ENCODE measurements at places on chromosomes 7 and 10.

GRCh38 chr7:130277763-130278643, 11.3 kb downstream of the CPA2 start:
- DNase-seq, result no peak

DNA sequence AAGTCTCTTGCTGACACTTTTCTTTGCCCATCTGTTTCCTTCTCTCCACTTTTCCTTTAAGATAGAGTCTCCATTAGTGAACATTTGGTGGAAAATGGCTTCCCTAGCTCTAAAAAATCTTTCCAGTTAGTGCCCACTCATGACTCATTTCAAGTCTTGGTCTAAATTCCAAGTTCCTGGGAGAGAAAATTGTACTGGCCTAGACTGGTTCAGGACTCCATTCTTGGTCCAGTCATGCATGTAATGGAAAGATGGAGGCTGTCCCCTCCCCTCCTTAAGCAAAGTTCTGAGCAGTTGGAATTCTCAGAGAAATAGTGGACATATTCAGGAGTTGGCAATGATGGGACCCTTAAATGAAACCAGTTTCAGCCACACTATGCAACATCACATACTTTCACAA, 3.8 kb upstream of the ALDH18A1 start:
- DNase-seq, result no peak

- no peak for DNase-seq
These were observed 46.7 kb downstream of the TFAM start for GRCh38 chr10:58431903-58432302.

GRCh38 chr10:124680675-124681074, 63.5 kb downstream of the FAM53B start:
- no peak for DNase-seq

- DNase-seq, result no peak
These were observed 205.4 kb upstream of the SH2B2 start for GRCh38 chr7:102081244-102081627.

- no peak for DNase-seq
These were observed 259.7 kb downstream of the HGF start for GRCh38 chr7:81510122-81510521.

DNA sequence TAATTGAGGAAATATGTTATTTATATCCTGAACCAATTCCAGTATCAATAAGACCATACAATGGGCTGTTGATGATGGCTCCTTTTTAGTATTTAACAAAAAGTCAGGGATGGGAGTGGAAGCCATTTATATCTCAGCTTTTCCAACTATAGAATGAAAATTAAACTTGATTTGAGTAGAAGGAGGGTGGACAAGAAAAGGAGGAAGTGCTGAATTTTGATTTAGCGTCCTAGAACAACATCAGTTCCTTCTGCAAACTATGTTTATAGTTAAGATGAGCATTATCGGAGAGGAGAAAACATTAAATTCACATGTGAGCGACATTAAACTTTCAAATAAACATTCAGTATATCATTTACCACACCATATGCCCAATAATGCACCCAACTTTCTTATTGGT, 149.3 kb upstream of the YAE1 start:
- DNase-seq, result no peak

- DNase-seq, result no peak
These were observed 42.6 kb upstream of the GSAP start for GRCh38 chr7:77458786-77459185.

DNA sequence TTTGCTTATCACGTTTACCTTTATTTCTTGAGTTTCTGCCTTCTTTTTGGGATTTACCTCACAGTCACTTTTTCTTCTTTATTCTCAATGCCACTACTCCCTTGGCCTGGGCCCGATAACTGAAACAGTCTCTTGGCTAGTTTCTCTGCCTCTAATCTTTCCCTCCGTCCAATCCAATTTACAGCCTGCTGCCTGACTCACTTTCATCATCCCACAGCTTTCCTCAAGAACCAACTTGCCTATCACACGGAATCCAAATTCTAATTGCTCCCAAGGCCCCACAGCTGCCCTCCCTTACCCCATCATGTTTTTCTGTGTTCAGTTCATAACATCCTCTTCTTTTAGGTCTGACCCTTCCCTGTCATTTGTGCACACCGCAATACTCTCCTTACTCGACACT, 121.4 kb downstream of the HIPK2 start:
- DNase-seq, result no peak

GRCh38 chr10:22589851-22590514, 124.4 kb downstream of the PIP4K2A start:
- DNase-seq, result no peak

DNA sequence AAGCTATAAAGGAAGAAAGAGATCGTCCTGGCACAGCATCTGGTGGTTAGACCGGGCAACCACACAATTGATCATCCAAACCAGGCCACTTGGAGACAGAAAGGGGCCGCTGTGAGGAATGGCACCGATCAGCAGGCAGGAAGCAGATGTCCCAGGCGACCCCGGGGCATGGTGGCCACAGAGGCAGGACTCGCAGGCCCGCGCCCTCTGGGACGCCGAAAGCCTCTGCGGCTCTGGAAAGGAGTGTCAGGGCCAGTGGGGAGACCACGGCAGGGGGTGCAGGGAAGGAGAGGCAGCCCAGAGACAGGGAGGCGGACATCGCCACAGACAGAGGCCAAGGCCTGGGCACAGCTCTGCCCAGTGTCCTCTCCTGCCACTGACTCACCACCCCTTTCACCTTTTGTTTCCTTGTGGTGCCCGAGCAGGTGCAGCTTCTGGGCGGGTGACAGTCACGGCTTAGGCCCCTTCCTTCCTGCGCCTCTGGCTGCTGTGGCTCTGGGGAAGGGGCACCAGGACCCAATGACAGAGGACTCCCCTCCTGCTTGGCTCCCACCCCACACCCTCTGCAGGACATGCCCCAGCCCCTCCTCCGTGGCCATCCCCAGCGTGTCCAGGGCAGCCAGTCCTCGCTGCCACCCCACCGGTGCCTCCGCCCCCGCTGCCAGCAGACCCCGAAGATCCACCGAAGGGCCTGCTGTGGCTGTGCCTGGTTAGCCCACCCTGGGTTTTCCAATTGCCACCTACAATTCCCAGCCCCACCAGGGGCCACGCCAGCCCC, 10.9 kb downstream of the STK32C start:
- DNase-seq, result no peak

DNA sequence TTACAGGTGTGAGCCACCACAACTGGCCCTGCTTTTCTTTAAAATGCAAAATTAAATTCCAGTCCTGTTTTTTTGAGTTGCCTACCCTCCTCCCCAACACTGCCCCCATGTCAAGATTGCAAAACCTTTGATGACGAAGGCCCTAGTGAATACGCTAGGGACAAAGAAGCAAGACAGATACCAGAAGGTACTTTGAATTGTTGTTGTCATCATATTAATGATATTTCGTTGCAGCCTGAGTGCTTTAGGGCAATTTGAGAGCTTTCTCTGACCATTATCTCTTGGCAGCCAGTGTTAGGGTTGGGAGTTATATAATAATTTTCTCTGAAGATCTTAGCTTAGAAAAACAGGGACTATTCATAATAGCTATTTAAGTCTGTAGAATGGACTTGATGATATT, 7.1 kb downstream of the CCSER2 start:
- DNase-seq, result no peak

DNA sequence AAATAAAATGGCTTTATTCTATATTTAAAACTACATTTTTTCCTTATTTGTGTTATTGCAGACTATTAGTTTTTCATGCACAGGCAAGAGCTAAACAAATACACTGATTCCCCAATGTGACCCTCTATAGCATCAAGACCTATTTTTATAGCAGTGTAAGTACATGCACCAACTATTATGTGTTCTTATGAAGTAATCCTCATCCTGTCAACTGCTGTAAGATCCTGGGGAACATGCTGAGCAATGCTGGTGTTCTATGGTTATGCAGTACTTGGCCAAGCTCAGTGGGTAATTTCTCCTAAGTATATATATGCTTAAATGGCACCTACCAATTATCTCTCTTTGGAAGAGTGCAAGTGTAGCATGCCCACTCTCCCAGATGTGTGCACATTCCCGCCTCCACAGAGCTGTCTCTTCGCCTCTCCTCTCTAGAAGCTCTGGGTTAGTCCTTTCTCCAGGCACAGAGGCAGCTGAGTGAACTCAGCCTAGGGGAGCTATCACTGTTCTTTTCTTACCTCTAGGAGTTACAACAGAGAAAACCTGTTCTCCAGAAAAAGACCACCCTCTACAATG, 428.8 kb downstream of the KCNMA1 start:
- no peak for DNase-seq

DNA sequence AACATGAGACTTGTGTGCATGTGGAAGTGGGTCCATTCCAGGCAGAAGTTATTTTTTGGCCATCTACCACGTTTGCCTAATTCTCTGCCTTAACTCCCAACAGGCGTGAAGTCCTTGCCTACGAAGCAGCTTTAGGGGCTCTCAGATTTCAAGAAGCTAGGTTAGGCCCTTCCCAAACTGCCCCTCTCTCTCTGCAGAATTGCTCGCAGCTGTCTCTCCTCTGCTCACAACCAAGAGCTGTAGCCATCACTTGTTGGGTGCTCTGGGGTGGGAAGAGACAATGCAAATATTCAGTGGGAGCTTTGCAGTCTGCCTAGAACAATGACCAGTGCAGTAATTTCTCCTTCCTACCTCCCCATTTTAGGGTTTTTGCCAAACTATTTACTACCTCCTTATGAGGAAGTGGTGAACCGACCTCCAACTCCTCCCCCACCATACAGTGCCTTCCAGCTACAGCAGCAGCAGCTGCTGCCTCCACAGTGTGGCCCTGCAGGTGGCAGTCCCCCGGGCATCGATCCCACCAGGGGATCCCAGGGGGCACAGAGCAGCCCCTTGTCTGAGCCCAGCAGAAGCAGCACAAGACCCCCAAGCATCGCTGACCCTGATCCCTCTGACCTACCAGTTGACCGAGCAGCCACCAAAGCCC, 24.9 kb downstream of the CYP17A1 start:
- peak; percentile 53 for DNase-seq

GRCh38 chr7:44315301-44315903, 10.0 kb downstream of the CAMK2B start:
- no peak for DNase-seq

- no peak for DNase-seq
These were observed 81.4 kb downstream of the ORC5 start for GRCh38 chr7:104126411-104126841.

GRCh38 chr10:61487506-61487905, 34.3 kb upstream of the TMEM26 start:
- DNase-seq, result no peak

GRCh38 chr7:1940863-1941262, 270.8 kb downstream of the ELFN1 start:
- no peak for DNase-seq

GRCh38 chr7:41928166-41928565, 225.3 kb upstream of the INHBA start:
- DNase-seq, result no peak

GRCh38 chr10:11357439-11357838, 254.0 kb downstream of the USP6NL start:
- no peak for DNase-seq

- DNase-seq, result no peak
These were observed 10.7 kb downstream of the TSPAN14 start for GRCh38 chr10:80464557-80465450.

GRCh38 chr7:22935269-22935668, 78.7 kb downstream of the HYCC1 start:
- no peak for DNase-seq

DNA sequence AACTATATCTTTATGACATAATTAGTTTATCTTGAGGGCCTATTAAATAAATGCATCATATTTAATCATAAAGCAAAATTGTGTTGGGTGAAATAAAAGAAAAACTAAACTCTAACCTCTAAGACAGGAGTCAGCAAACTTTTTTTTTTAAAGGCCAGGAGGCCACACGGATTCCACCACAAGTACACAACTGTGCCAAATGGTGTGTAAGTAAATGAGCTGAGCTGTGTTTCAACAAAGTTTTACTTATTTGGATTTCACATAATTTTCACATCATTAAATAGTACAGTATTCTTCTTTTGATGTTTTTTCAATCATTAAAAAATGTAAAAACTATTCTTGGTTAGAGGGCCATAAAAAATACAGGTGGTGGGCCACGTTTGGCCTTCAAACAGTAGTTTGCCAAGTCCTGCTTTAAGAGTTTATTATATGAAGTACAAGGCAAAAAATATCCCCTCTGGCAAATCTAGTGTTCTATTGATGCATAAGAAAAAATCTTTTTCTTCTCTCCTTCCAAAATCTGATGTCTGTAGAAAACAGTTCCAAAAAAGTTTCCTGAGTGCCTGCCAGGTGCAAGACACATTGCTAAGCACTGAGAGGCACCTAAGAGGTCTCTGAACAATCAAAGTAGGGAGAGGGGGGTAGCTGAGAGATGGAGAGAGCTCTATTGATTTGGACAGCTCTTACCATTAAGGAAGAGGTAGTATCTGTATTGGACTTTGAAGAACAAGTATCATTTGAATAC, 26.5 kb upstream of the SPOCK2 start:
- DNase-seq, result no peak

- DNase-seq, result no peak
These were observed 165.7 kb downstream of the OTUD1 start for GRCh38 chr10:23604613-23605012.

DNA sequence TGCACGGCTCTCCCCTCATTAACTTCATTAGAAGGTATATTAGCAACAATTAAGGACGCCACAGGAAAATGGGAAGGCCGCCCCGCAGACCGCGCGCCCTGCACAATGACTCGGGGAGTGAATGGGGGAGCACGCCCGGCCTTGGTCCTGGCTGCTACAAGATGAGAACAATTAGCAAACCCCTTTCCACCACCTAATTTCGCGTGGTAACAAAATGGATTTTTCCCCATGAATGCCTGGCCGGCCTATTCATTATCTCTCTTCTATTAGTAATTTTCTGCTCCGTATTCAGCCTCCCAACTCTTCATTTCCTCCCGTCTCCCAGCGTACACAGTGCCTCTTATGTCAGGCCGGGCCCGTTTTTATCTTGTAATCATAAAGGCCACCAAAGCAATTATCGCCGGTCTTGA, 346.9 kb downstream of the DNAJB6 start:
- DNase-seq, result no peak

DNA sequence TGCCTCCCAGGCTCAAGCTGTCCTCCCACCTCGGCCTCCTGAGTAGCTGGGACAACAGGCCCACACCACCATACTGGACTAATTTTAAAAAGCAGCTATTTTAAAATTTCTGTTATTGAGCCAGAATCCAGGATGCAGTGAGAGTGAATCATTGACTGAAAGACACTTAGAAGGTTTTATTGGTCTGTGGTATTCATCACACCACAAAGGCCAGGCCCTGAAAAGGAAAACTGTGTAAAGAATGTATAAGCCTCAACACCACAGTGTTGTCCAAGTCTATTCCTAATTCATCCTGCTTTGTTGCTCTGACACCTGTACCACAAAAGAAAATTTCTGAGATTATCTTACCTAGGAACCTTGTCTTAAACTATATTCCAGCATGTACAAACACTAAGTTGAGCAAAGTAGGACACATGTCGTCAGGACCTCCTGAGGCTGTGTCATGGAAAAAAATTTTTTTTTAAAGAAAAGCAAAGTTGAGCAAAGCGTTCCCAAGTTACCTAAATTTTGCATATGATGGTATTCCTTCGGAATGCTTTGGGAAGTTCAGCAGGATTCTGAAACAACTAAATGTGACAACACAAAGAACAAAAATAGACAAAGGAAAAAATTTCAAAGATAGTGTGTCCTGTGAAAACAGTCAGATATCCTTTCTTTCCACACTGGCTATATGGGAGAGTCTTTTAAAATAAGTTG, 129.6 kb upstream of the MKLN1 start:
- no peak for DNase-seq

GRCh38 chr7:22371878-22372277, 14.9 kb upstream of the RAPGEF5 start:
- DNase-seq, result no peak

Data from activated CD4-positive, alpha-beta T cell treated with anti-CD3 and anti-CD28 coated beads, Interleukin-2, amount 10 ng/mL, durations not matched to agents 7 days and 5 days (primary cell).